Neural cell (in vitro differentiated cells): ENCODE measurements at places on chromosomes 6 and 20. TPM values are rescaled to one million over a fixed set of nuclear protein-coding genes. Genes with fewer than 3 reads are reported as not detected.

Gene TRIM38
- not detected in 2 replicates for polyA plus RNA-seq

Gene CALHM4
- polyA plus RNA-seq = 0.66 TPM in 1 of 2 replicates, not detected in the other

Gene TEAD3
- 0.10 and 0.42 TPM in 2 replicates for polyA plus RNA-seq

Gene MEP1A
- not detected in 2 replicates for polyA plus RNA-seq

Gene RAD21L1
- not detected in 2 replicates for polyA plus RNA-seq

Gene BEND6
- 5.4 and 8.6 TPM in 2 replicates for polyA plus RNA-seq

Gene ZFP57
- polyA plus RNA-seq = not detected in 2 replicates

Gene SULF2
- polyA plus RNA-seq = 27.0 and 30.0 TPM in 2 replicates

Gene COX4I2
- polyA plus RNA-seq = not detected in 2 replicates

Gene TP53TG5
- polyA plus RNA-seq = not detected in 2 replicates

Gene ATP6V1G2
- 56.7 and 76.7 TPM in 2 replicates for polyA plus RNA-seq

Gene MMP24
- 57.4 and 68.9 TPM in 2 replicates for polyA plus RNA-seq

Gene HLA-DQA2
- polyA plus RNA-seq = not detected in 2 replicates

Gene PSORS1C2
- polyA plus RNA-seq = not detected in 2 replicates

Gene ESR1
- 0.14 TPM in 1 of 2 replicates, not detected in the other for polyA plus RNA-seq

Gene TRIM10
- not detected in 2 replicates for polyA plus RNA-seq

Gene ECT2L
- not detected in 2 replicates for polyA plus RNA-seq

Gene PRSS16
- polyA plus RNA-seq = not detected in 2 replicates

Gene CALHM5
- polyA plus RNA-seq = 0.07 TPM in 1 of 2 replicates, not detected in the other

Gene MRPL2
- polyA plus RNA-seq = 17.2 and 22.5 TPM in 2 replicates

Gene SLC22A3
- polyA plus RNA-seq = 0.10 TPM in 1 of 2 replicates, not detected in the other

Gene RIN2
- polyA plus RNA-seq = 4.7 and 24.4 TPM in 2 replicates

Gene RIMS4
- 40.6 and 47.2 TPM in 2 replicates for polyA plus RNA-seq

Gene RIMS1
- polyA plus RNA-seq = 17.8 and 21.7 TPM in 2 replicates

Gene KIFC1
- polyA plus RNA-seq = 0.52 and 2.1 TPM in 2 replicates

Gene SLC13A3
- 5.5 and 8.3 TPM in 2 replicates for polyA plus RNA-seq

Gene CTSZ
- polyA plus RNA-seq = 0.31 and 0.78 TPM in 2 replicates

Gene PLEKHG1
- 2.2 and 2.6 TPM in 2 replicates for polyA plus RNA-seq

Gene SLC35D3
- 0.56 TPM in 1 of 2 replicates, not detected in the other for polyA plus RNA-seq

Gene CALHM6
- polyA plus RNA-seq = 12.0 and 13.9 TPM in 2 replicates

Gene NRM
- polyA plus RNA-seq = 7.1 and 7.5 TPM in 2 replicates

Gene ZNF311
- polyA plus RNA-seq = 4.6 and 4.7 TPM in 2 replicates

Gene ADGRF1
- not detected in 2 replicates for polyA plus RNA-seq

Gene SOBP
- 16.4 and 21.6 TPM in 2 replicates for polyA plus RNA-seq

Gene SLC17A2
- polyA plus RNA-seq = not detected in 2 replicates

Gene TCF21
- polyA plus RNA-seq = not detected in 2 replicates

Gene ID4
- polyA plus RNA-seq = 422 and 506 TPM in 2 replicates

Gene CLPSL1
- polyA plus RNA-seq = not detected in 2 replicates
